Epithelial cell of prostate (primary cell): ENCODE measurements at places on chromosomes 1 and 21.
A peak's percentile ranks its signal among the peaks of the same experiment; 100 is the strongest.

- no peak for DNase-seq
These were observed 5.3 kb upstream of the ALDH9A1 start for GRCh38 chr1:165703648-165704047.

DNA sequence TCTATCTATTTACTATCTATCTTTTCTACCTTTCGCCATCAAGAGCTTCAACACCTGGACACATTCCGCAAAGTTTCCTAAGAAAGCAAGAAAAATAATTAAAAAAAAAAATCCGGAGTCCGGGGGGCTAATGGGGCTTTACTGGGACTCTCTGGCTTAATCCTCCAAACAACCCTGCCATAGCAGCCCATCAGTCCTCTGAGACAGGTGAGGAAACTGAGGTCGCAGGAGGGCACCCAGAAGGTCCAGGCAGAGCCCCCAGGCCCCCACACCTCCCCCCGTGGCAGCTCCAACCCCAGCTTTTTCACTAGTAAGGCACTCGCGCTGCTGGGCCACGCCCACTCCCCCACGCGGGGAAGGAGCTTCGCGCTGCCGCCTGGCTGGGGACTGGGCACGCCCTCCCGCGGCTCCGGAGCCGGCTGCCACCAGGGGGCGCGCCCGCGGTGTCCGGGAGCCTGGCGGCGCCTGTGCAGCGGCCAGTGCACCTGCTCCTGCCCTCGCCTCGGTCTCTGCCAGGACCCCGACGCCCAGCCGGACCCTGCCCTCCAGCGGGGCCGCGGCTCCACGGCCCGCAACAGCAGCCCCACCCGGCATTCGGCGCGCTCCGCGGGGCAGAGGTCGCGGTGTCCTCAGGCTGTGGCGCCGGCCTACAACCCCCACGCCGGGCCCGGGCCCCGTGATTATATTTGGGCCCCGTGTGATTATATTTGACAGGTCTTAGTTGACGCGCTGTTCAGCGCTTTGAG is 54.1 kb upstream of the SAMD11 start:
- no peak for DNase-seq

DNA sequence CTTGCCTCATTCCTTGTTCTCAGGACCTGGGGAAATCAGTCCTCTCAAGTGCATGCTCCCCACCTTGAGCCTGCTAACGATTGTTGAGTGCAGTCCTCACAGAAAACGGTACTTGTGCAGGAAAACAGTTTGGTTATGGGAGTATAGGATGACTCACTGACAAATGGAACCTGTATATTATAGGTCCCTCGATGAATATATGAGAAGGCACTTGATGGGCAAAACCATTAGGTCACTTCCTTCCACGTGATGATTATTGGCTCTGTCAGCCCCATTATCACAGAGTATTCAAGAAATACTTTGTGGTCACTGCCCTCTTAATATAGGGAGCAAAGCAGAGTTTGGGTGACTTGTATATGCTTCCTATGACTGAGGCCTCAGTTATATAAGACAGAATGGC is 6.2 kb downstream of the CCDC17 start:
- no peak for DNase-seq

GRCh38 chr1:39238476-39238875 is 34.0 kb downstream of the MACF1 start:
- no peak for DNase-seq

GRCh38 chr1:203456577-203456976 is 19.0 kb upstream of the PRELP start:
- DNase-seq = no peak

DNA sequence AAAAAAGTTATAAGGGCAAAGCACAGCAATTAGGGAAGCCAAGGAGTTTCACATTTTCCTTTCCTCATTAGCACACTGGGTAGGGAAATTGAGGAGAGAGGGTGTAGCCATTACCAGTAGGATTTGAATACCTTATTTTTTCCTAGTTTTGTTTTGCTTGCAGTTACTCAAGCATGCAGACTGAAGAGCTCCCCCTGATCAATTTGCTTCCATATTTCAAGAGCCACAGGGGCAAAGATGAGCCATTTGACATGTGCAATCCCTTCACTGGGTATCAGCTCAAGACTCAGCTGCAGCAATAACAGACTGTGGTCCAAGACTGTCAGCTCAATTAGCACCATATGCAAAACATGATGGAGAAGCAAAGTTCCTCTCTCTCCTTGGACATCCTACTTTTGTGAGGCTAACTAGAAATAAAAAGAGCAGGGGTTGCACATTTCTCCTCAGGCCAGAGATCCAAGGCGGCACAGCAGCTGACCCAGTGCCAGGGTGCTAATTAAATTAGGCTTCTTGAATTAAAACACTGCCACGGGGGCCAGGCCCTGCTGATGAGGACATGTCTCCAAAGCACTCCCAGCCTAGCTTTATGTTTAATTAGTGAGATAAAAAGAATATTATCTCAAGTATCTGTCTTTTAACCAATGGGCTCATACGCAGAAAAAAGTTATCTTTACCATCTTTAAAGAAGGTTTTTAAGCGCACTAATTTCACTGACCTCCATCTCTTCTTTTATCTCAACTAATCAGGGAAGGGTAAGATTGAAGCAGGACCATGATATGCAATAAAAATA is 36.7 kb upstream of the LRRC53 start:
- DNase-seq = no peak

DNA sequence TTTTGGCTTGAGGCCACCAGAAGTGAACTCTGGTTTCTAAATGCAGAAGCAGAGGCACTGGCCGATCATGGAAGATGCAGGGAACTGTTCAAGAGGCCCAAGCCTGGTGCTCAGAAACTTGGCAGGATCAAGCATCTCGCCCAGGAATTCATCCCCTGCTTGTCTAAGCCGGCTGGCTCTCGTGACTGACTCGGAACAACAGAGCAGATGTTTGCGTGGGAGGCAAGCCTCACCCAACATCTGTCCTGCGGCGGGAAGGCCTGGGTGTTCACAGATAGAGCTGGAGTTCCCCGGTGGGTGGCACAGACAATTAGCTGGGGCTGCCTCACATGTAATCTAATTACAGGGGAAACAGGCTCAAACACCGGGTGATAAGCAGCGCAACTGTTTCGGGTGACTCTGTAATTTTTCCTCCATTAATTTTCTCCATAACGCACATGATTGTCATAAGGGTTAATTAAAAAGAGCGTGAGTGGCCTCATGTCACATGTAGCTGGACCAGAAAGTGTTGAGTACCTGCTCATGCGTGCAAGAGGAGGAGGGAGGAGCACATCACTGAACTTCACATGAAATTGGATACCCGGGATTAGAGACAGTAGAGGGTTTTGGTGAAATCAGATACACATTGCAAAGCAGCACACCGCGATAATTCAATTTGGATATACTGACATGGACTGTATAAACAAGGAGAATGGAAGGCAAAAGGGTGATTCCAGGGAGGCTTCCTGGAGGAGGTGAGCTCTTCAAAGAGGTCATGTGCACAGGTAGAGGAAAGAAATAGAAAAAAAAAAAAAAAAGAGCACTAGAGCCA is 180.0 kb downstream of the ETS2 start:
- peak; percentile 44 for DNase-seq

DNA sequence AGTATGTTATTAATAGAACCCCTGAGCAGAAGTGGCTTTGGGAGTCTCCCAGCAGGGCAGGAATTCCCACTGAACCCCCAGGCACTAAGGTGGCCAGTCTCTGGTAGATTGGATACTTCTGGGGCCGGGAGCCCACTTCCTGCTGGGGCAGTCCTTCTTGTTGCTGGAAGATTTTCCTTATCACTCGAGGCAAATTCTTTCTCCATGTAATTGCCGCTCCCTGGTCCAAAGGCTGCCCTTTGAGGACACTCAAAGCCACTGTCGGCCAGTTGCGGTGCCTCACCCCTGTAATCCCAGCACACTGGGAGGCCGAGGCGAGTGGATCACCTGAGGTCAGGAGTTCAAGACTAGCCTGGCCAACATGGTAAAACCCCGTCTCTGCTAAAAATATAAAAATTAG is 22.6 kb upstream of the TNFRSF1B start:
- DNase-seq = no peak

DNA sequence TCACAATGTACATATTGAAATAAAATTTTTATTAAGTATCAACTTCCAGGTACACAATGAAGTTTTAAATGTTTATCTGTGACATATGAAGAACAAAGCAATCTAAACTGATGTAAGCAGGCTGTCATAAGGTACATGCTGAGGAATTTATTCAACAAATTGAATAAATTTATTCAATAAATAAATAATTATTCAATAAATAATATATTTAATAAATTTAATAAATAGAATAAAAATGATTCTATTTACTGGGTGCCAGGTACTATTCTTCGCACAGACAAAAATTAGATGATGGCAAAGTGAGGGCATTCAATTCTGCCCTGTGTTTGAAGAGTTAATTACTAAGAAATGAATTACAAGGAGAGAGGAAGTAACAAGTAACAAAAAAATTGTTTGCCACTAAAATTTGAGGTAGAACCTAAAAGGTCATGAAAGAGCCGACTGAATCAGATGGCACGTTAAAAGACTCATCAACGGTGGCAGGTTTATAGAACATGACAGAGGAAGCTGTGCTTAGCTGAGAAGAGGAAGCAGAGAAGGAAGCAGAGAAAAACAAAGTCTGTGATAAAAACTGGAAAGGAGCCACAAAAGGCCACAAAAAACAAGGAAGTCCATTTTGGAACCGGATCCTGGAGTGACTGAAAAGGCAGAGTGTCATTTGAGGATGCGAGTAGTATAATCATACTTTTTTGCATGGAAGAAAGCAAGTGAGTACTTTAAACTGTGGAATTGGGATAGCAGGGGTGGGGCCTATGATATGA is 2.2 kb upstream of the USP24 start:
- DNase-seq = no peak

DNA sequence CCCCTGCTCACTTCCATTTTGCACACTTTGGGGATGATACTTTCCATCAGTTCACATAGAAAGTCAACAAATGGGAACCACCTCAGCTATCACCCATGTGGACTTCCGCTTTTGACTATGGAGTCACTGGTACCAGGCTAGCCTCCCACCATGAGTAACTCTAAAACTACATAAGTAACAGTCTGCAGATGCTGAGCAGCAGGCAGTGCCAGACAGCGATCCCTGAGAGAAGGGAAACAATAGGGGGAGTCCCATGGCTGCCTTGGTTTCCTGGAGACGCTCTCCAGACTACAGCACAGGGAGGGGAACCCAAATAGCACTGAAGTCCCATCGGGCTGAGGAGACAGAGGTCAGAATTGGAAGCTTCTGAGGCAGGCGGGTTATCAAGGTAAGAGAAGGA is 2.8 kb upstream of the TFF2 start:
- DNase-seq = no peak

DNA sequence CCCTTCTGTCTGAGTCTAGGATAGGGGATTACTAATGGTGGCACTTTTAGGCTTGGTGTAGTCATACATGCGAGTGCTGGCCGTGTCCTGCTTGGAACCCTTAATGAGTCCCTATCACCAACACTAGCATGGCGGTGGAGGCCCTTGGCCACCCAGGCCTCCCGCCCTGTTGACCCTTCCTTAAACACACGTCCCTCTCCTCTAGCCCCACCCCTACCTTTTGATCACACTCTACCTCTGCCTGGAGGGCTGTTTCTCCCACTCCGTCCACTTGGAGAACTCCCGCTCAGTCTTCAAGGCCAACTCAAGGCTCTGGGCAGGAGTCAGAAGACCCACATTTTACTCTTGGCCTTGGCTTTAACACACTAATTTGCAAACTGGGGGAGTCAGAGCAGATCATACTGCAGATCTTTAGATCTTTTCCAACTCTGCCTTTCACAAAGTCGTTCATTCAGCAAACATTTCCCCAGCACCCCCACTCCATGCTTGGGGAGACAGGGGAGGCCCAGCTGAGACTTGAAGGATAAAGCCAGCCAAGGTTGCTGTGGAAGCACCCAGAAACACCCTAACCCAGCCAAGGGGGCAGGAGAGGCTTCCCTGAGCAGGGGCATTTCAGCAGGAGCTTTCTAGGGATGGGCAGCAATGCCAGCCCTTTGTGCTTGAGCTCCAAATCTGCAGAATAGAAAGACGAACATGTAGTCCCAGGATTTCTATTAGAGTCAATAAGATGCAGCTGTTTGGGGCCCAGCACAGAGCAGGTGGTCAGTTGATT is 1.9 kb downstream of the PODN start:
- DNase-seq = no peak

- DNase-seq = no peak
These were observed 34.1 kb downstream of the BMP8A start for GRCh38 chr1:39525366-39526165.

GRCh38 chr1:27535386-27535785 is 45.4 kb upstream of the WASF2 start:
- no peak for DNase-seq

DNA sequence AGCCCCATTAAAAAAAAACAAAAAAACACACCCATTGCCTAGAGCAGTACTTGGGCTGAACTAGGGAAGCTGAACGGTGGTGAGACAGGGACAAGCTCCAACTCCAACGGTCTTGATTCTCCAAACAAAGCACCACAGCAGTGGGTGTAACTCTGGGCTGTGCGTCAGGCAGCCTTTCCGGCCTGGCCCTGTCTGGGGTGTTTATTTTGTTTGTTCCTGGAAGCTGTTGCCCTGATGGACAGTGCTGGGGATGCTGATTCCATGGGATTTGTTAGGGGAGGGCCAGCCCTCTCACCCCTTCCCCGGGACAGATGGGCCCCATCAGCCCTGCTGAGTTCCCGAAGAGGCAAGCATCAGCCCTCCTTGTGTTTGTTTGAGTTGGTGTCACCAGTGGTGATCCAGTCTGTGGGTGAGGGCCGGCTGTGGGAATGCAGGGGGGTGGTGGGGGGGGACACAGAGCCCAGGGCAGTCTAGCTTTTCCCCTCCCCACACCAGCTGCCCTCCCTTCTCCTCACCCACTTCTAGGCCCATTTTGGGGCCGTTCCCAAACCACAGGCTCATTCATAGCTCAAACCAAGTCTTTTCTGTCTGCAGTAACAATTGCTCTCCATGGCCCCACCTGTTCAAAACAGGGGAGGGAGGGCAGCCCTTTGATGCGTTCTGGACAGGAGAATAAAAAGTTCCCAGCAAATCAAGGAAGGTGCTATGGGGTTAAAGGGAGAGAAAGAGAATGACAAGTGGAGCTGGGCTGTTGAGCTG is 4.5 kb downstream of the WNT2B start:
- no peak for DNase-seq

DNA sequence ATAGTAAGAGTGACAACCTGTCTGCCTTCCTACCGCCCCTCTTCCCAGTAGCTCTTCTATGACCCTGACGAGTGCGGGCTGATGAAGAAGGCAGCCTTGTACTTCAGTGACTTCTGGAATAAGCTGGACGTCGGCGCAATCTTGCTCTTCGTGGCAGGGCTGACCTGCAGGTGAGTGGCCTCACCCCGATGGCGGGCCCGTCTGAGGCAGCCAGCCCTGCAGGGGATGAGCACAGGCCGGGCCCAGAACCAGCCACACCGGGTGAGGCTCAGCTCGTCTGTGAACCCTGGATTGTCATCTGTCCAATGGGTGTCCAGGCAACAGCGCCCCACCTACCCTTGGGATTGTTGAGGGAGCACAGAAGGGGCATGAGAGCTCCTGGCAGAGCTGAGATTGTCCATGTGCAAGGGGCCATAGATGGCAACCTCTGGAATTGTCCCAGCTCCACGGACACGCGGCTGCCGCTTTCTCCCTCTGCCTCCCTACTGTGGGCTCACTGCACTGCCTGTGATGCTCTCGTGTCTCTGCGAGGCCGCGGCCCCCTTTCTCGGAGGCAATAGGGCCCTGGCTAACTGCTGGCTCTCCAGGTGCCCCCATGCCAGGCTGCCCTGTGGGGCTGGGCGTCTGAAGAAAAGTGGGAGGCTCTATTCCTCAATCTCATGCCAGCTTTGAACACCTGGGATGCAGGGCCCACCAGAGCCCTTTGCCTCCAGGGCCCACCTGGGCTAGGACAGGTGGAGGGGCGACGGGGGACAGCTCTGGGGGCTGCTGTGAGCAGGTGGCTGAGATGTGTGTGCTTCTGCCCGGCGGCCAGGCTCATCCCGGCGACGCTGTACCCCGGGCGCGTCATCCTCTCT is 50.0 kb upstream of the LRRC3 start:
- no peak for DNase-seq

- DNase-seq = no peak
These were observed 220.1 kb upstream of the KCNK2 start for GRCh38 chr1:214862421-214862820.
